ENCODE measurements at places on chromosomes 2 and 18.
A peak's percentile ranks its signal among the peaks of the same experiment; 100 is the strongest.

DNA sequence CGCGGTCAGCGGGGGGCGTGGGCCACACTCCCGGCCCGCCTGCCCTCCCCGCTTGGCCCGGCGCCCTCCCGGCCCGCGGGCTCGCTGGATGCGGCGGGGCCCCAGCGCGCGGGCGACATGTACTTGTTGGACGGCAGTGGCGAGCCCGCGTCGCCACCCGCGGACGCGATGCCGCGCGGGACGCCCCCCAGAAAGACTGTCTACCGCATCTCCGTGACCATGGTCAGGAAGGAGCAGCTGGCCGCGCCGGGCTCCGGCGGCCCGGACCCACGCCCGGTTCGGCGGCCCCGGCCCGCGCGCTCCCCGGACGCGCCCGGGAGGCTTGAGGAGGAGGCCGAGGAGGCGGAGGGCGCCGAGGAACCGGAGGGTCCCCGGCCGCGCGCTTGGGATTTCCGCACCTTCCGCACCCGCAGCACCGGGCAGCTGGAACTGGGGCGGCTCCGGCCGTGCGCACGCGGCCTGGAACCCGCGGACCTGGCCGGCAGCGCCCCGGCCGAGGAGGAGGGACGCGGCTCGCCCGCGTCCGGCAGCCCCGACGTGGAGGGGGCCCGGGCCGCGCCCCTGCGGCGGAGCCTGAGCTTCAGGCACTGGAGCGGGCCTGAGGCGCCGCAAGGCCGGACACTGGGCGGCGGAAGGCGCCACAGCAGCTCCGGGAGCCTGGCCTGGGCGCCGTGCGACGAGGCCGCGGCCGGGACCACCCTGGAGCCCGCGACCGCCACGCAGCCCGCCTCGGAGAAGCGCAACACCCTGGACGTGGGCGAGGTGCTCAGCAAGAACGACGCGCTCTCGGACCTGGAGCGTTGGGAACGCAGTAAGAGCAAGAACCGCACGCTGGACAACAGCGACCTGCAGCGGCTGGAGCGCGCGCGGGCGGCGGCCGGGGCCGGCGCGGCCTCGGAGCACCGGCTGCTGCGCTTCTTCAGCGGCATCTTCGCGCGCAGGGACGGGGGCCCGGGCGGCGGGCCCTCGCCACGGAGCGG is 176.4 kb downstream of the AGAP1 start:
- DNase-seq: no peak

- DNase-seq: no peak
These were observed 38.2 kb upstream of the MAL start for GRCh38 chr2:94987074-94988020.

DNA sequence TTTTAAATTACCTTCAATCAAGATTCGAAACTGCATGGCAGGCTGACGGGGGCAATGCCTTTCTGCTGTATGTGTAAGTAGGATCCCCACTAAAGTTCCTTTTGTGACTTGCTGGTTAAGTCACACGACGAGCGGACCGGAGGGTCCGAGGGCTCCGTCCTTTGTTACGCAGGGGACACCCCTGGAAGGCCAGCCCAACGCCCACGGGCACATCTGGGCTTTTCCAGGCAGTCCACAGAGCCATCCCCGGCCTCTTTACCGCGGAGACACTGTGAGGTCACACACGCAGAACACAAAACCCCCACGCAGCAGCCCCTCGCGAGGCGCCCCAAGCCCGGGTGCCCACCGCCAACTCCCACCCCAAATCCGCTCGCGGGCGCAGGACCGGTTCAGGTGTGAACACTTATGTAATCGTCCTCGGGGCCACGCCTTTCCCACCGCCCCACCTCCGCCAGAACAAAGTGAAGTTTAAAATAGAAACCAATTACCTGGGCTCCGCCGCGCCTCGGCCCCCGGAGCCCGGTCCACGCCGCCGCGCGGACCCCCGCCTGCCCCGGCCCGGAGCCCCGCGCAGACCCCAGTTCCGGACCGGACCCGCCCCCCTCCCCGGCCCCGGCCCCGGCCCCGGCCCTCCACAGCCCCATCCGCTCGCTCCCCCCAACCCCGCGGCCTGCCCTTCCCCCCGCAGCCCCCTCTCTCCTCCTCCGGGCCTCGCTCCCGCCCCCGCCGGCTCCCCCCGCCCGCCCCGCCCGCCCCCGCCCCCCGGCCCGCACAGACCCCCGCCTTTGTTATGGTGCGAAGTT is 4.2 kb downstream of the ZNF516 start:
- DNase-seq: peak; percentile 82

GRCh38 chr2:72803626-72804320 is 22.1 kb downstream of the EXOC6B start:
- DNase-seq: no peak

Data from CD8-positive, alpha-beta T cell (primary cell).